Endothelial cell (in vitro differentiated cells): ENCODE measurements at places on chromosomes 2 and 18.

DNA sequence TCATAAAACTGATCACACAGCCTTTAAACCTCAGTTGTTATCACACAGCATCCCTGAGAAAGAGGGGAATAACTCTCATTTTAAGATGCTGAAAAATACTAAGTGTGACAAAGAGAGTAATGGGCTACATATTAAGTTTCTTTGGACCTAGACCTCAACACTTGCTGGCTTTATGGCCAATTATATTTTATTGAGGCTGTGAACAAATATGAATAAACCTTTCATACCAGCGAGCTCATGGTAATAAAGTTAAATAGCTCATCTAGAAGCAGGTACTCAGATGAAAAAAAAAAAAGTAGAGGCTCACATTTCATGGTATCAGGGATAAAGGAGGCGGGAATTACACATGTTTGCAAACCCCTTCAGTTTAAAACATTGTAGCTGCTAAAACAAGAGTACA lies 75.7 kb downstream of the DOCK10 start:
- no peaks in the 10 kb centered on the region for H3K4me1 ChIP-seq
- H3K27ac ChIP-seq = no peak overlapping the region
- H3K36me3 ChIP-seq = no peaks in the 10 kb centered on the region
- H3K4me3 ChIP-seq = no peak overlapping the region
- DNase-seq = no peak
- H3K27me3 ChIP-seq = no peaks in the 10 kb centered on the region

GRCh38 chr18:52394602-52395001 lies 54.6 kb downstream of the DCC start:
- no peak for DNase-seq
- no peaks in the 10 kb centered on the region for H3K4me1 ChIP-seq
- no peaks in the 10 kb centered on the region for H3K27me3 ChIP-seq

- H3K36me3 ChIP-seq = no peaks in the 10 kb centered on the region
- no peak overlapping the region for H3K27ac ChIP-seq
- H3K4me1 ChIP-seq = no peaks in the 10 kb centered on the region
- H3K27me3 ChIP-seq = no peaks in the 10 kb centered on the region
- H3K4me3 ChIP-seq = no peak overlapping the region
Observed at GRCh38 chr18:58567453-58568196, 61.3 kb downstream of the ALPK2 start.

- peak overlapping the region; percentile 17 for H3K27ac ChIP-seq
- H3K36me3 ChIP-seq = peaks cover 15% of the 10 kb centered on the region
- no peaks in the 10 kb centered on the region for H3K4me1 ChIP-seq
- no peak overlapping the region for H3K4me3 ChIP-seq
Observed at GRCh38 chr18:13231151-13231550, 12.6 kb downstream of the LDLRAD4 start.

DNA sequence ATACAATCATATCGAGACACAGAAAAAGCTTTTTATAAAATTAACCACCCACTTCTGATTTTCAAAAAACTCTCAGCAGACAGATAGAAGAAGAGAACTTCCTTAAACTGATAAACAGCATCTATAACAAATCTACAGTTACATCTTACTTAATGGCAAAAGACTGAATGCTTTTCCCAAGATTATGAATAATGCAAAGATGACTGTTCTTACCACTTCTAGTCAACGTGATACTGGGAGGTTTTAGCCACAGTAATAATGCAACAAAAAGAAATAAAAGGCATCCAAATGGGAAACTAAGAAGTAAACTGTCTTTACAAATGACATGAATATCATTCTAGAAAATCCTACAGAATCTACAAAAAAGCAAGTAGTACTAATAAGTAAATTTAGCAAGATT lies 58.0 kb upstream of the TMEM247 start:
- H3K4me1 ChIP-seq = no peaks in the 10 kb centered on the region
- DNase-seq = no peak
- H3K27ac ChIP-seq = no peak overlapping the region

- peaks cover 44% of the 10 kb centered on the region for H3K36me3 ChIP-seq
- no peak overlapping the region for H3K4me3 ChIP-seq
- no peaks in the 10 kb centered on the region for H3K4me1 ChIP-seq
- peak overlapping the region; percentile 42 for H3K27ac ChIP-seq
Observed at GRCh38 chr18:79905389-79905911, 46.0 kb downstream of the SLC66A2 start.

DNA sequence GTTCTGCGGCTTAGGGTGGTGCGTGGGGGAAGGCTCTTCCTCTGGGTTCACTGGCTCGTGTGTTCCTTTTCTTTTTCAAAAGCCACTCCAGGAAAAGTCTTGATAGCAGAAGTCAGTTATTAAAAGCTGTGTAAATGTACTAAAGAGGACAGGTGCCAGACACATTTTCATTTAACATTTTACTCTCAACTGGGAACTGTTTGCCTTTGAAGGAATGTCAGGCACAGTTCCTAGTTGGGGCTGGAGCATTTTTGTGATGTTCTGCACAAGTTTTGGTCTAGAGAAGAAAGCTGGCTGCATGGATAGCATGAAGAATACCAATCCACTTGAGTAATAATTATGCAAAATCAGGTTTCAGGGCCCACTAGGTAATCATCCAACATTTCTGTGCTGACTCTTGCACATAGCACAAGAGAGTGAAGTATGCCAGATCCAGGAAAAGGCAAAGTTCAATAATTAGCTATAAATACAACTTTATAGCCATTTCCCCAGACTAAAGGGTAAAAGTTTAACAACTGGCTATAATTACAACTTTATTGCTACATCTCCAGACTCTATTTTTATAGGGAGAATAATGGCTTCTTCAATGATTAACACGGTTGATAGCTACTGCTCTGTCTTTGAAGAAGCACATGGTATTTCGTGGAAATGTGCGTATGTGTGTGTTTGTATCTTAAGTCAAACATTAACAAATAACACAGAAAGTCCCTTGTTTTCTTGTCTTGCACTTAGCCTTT lies 16.2 kb downstream of the SCYGR8 start:
- no peaks in the 10 kb centered on the region for H3K36me3 ChIP-seq
- no peak overlapping the region for H3K4me3 ChIP-seq
- no peak for DNase-seq
- H3K4me1 ChIP-seq = peaks cover 18% of the 10 kb centered on the region
- no peaks in the 10 kb centered on the region for H3K27me3 ChIP-seq

- no peak for DNase-seq
- H3K27me3 ChIP-seq = peaks cover 2% of the 10 kb centered on the region
- H3K27ac ChIP-seq = no peak overlapping the region
- H3K36me3 ChIP-seq = peaks cover 1% of the 10 kb centered on the region
- no peak overlapping the region for H3K4me3 ChIP-seq
Observed at GRCh38 chr2:60857056-60857455, 24.3 kb upstream of the REL start.

- H3K27me3 ChIP-seq = peaks cover 3% of the 10 kb centered on the region
- peak overlapping the region; percentile 30 for H3K27ac ChIP-seq
- H3K36me3 ChIP-seq = peaks cover 35% of the 10 kb centered on the region
- DNase-seq = no peak
- H3K4me1 ChIP-seq = peaks cover 18% of the 10 kb centered on the region
- no peak overlapping the region for H3K4me3 ChIP-seq
Observed at GRCh38 chr2:231454361-231454791, 9.9 kb downstream of the NCL start.

DNA sequence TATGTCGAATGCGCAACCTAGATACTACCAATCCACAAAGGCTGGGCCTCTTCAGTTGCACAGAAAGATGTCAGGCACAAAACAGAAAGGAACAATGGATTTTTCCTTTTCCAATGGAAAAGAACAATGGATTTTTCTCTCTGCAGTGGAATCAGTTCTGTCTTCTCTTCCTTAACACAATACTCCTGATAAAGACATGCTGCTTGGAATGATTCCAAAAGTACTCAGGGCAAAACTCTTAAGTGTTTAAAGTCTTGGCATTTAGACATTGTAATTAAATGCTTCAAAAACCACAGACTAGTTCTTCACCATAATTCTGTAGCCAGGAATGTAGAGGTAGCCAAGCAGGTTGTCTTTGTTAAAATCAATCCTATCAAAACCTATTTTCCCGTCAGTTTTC lies 46.7 kb upstream of the FLACC1 start:
- DNase-seq = no peak
- peaks cover 1% of the 10 kb centered on the region for H3K27me3 ChIP-seq
- no peaks in the 10 kb centered on the region for H3K36me3 ChIP-seq
- peak overlapping the region; percentile 82 for H3K27ac ChIP-seq
- no peak overlapping the region for H3K4me3 ChIP-seq

GRCh38 chr2:120558847-120559246 lies 176.8 kb upstream of the GLI2 start:
- DNase-seq = no peak
- no peak overlapping the region for H3K27ac ChIP-seq
- H3K27me3 ChIP-seq = peaks cover 23% of the 10 kb centered on the region
- H3K4me3 ChIP-seq = no peak overlapping the region

DNA sequence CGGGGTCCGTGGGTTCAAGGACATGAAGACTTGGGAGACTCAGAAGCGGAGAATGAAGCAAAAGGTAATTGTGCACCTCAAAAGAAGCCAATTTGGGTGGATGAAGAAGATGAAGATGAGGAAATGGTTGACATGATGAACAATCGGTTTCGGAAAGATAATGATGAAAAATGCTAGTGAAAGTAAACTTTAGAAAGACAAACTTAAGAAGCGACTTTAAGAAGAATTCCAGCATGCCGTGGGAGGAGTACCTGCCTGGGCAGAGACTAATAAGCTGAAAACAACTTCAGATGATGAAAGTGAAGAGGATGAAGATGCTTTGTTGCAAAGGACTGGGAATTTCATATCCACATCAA lies 43.5 kb downstream of the PSTPIP2 start:
- H3K4me1 ChIP-seq = peaks cover 5% of the 10 kb centered on the region
- H3K36me3 ChIP-seq = no peaks in the 10 kb centered on the region
- no peak overlapping the region for H3K27ac ChIP-seq
- peaks cover 3% of the 10 kb centered on the region for H3K27me3 ChIP-seq
